ENCODE measurements at places on chromosomes 3 and 15.

DNA sequence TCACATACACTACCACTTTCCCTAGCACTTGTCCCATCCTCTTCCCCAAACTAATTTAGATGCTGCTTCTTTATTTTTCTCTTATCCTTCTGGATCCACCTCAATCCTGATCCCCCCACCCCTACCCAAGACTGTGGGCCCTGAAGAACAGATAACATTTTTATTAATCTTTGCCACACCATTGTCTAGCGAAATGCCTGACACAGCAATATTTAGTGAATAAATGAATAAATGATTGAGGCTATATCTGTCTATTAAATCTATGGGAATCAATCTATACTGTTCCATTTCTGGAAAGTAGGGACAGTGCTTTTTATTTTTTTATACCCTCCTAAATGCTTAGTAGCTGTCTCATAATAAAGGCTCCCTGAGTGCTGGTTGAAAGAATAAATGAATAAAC, 32.9 kb upstream of the LRRC3B start:
- DNase-seq: no peak

GRCh38 chr15:35723120-35723847, 177.3 kb upstream of the DPH6 start:
- DNase-seq: no peak

DNA sequence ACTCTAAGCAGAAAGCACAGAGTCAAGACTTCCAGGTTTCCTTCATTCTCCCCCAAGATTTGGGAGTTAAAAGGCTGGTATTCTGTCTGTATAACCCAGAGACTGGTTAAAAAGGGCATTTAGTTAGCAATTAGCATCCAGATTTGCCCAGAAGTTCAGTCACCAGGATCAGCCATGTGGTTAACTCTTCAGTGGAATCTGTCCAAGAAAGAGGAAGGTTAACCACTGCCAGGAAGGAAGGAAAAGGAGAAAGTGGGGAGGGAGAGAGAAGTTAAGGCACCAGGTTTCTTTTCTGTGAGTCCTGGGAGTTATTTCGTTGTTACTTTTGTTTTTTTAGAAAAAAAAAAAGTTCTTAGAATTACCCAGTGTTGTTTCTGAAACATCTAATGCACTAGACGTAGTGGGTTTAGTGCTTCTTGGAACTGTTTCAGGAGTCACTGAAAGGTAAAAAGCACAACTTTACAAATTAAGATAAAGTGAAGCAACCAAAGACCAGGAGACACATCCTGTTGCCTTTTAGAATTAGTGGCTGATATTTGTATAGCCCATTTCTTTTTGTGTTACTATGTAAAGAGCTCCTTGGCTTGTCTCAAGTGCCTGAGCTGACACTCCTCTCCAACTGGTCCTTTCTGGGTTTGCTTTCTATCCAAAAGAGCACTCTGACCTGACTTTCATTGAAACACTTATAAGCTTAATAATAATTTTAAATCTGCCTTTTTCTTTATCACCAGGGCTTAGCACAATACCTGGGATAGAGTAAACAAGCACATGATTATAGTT, 128.6 kb downstream of the ABI3BP start:
- DNase-seq: no peak

DNA sequence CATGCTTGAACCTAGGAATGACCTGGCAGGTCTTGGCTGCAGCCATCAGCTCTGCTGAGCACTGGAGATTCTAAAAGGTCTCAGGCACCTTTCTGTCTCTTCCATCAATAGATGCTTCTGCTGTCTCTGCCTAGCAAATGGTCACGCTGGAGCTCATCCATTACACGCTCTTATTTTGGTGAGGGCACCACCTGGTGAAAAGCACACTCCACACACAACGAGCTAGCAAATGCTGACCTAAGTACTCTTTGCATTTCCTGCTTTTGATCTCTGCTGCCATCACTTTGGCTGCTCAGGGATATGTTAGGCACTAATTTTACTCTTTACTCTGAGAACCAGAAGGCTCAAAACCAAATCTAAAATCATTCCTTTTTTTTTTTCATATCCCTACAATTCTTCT, 91.3 kb downstream of the RAB11A start:
- DNase-seq: no peak

DNA sequence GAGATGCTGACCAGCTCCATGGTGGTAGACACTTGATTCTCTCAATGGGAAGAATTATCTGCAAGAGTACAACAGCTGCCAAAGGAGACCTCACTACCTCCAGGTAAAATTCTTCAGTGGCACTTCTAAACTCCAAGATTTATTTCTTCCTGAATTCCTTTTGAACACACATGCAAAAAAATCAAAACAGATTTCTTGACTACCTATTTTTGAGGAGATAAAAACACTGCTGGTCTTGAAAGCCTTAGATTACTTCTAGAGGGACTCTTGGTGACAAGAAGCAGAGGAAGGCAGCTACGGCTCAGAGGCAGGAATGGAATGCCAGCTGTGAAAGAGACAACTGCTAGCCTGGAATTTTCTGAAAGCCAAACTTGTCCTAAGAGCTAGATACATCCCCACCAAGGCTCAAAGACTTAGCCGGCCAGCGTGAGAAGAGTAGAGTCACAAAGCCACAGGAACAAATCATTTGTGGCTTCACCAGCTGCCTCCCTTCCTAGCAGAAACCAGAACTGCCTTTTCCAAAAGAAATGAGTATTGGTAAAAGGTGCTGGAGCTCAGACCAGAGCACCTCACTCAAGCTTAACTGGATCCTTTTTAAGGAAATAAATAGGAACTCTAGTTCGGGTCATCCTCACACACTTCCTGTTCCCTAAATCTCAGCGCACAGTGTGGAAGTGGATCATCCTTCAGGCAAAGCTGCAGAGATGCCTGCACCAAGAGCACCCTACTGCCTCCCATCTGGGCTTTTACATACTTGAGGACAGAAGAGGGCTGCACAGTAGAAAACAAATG, 32.6 kb downstream of the CLK3 start:
- no peak for DNase-seq

GRCh38 chr3:72299823-72300222, 514.9 kb upstream of the PROK2 start:
- DNase-seq: no peak

GRCh38 chr3:71010726-71011455, 572.6 kb downstream of the FOXP1 start:
- no peak for DNase-seq

- no peak for DNase-seq
Measured at GRCh38 chr3:71703797-71704196, 21.4 kb downstream of the EIF4E3 start.

DNA sequence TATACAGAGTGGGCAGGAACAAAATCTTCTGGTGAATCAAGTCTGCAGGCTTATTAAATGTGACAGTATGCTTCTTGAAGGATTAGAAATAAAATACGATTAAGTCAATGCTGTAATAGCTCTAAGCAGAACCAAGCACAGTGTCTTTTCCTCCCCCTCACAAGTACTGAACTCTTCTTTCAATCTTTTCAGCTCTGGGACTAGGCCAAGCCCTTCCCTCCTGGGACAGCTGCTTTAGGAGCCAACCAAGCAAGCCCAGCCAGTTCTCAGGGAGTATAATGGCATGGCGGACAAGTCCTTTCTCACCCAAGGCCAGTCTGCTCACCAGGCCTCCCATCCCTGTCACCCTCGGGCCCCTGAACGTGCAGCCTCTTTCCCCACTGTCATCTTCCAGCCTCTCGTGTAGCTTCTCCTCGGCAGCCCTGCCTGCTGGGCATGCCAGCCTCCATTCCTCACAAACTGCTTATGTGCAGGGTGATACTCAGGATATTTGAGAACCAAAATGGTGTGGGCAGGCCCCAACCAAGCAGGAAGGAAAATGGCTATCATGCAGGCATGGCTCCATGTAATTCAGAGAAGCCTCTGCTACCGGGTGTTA, 8.4 kb upstream of the PPP1R2 start:
- no peak for DNase-seq

- DNase-seq: no peak
Measured at GRCh38 chr3:13191016-13191415, 117.8 kb upstream of the IQSEC1 start.

DNA sequence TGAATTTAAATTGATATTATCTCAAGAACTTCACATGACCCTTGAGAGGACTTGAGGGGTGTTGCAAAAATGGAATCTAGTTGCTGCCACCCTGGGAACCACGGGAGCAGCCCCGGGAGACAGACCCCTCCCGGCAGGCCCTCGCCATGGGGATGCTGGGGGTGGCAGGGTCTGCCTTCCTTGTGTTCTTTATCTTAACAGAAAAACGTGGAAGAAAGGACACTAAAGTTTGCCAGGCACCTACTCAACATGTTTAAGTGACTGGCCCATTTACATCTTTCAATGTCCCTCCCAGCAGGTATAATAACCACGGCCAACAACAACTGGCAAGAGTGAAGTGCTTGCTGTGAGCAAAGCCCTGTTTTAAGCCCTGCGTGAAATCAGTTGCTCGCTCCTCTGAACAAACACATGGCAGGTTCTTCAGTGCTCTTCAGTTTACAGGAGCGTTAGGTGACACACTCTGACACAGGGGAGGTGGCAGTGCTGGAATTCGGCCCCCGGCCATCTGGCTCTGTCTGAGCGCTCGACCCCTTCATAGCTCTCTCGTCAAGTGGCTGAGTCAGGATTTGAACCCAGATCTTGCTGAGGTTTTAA, 112.5 kb downstream of the ASB7 start:
- no peak for DNase-seq

GRCh38 chr3:101638261-101638745, 38.6 kb downstream of the ZBTB11 start:
- no peak for DNase-seq

GRCh38 chr3:153209596-153209995, 47.6 kb downstream of the RAP2B start:
- peak; percentile 76 for DNase-seq

GRCh38 chr3:155193868-155194267, 99.6 kb downstream of the STRIT1 start:
- DNase-seq: no peak

DNA sequence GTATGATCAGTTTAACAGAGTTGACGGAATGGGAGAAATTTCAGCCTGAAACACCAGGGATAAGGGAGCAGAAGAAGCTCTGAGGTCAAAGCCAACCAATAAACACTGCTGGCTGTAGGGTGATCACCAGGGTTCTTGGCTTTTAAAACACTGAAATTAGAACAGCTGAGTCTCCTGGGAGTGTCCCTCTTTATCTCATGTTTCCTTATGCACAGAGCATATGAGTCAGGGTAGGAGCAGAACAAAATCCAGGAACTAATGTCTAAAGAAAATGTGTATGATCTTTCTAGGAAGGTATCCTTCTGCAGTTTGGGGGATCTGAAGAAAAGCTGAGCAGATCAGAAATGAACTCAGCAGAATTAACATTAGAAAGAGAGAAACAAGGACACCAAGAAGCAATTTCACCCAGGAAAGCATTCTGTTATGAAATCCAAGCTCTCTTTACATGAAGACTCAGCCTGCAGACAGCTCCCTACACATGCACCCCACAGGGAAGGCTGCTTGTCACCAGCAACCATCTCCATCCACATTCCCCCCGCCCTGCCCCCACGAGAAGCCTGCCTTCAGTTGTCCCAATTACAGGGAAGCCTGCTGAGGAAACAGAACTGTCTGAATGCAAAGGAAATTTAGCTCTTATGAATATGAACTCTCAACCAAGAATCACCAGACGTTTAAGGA, 469.7 kb downstream of the PDCD6IP start:
- DNase-seq: no peak

- DNase-seq: no peak
Measured at GRCh38 chr15:89372069-89372935, 37.7 kb upstream of the POLG start.

GRCh38 chr3:17030956-17031652, 146.3 kb downstream of the PLCL2 start:
- no peak for DNase-seq

GRCh38 chr15:37698679-37699078, 235.8 kb upstream of the TMCO5A start:
- no peak for DNase-seq

- peak; percentile 61 for DNase-seq
Measured at GRCh38 chr3:48662753-48663488, at the start of gene CELSR3. Gene CELSR3, minus strand, starts transcription at chr3:48662886. Its CDS starts 252 bp downstream, at chr3:48662634.

- DNase-seq: peak; percentile 28
Measured at GRCh38 chr3:4680871-4681300, 187.7 kb downstream of the ITPR1 start.

DNA sequence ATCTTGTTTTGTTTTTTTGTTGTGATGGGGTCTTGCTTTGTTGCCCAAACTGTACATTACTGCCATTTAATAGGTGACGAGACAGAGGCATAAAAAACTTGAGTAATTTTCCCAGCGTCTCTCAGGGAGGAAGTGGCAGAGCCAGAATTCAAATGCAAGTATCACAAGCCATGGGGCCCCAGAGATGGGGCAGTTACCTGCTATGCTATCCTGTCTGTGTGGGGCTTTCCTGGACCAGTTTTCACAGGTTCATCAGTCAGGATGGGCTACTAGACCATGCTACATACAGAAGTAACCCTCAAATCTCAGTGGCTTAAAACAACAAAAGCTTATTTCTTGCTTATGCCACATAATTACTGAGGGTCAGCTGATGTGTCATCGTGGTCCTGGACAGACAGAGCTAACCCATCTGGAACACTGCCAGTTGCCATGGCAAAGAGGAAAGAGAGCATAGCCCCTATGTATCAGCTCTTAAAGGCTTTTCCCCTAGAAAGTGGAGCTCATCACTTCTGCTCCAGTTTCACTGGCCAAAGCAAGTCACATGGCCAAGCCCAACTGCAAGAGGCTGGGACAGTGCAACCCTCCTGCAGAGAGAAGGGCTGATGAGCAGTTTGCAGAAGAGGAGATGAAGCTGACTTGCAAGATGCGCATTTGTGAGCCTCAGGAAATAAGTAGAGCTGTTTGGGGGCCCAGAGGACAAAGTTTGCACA, 31.7 kb upstream of the SYNM start:
- DNase-seq: no peak

DNA sequence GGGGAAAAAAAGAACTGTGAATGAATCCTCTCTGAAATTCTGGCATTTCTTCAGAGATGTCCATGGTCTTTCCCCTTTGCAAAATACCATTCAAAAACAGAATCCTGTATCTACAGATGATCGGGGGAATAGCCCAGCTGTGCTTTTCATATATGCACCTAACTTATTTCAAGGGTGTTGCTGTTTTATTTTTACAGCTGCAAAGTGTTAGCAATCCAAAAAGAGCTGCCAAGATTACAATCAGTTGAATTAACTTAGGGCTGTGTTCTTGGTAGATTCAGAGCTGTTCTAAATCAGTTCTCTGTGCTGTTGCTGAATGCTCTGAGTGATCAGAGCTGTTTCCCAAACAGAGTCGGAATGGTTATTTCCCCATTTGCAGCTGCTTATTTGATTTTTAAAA, 175.7 kb upstream of the SEMA6D start:
- no peak for DNase-seq

- no peak for DNase-seq
Measured at GRCh38 chr3:118909763-118910162, 124.9 kb downstream of the IGSF11 start.

- no peak for DNase-seq
Measured at GRCh38 chr3:72214066-72214951, 429.4 kb upstream of the PROK2 start.
